Pulmonary artery endothelial cell (primary cell): ENCODE measurements at places on chromosomes 5 and 9. TPM values are rescaled to one million over a fixed set of nuclear protein-coding genes. Genes with fewer than 3 reads are reported as not detected.

NREP gene
- total RNA-seq, result 46.0 and 62.6 TPM in 2 replicates

PCDHGB7 gene
- total RNA-seq, result 4.8 and 6.1 TPM in 2 replicates

ZDHHC11 gene
- 0.13 and 1.6 TPM in 2 replicates for total RNA-seq

MIER3 gene
- total RNA-seq, result 14.0 and 20.0 TPM in 2 replicates

SV2C gene
- total RNA-seq, result not detected in 2 replicates

CCDC171 gene
- total RNA-seq, result 0.86 and 1.1 TPM in 2 replicates
